ENCODE measurements at places on chromosomes 16 and 17. TPM values are rescaled to one million over a fixed set of nuclear protein-coding genes. Genes with fewer than 3 reads are reported as not detected.
A peak's percentile ranks its signal among the peaks of the same experiment; 100 is the strongest.

Gene PRR29
- 31.6 TPM for total RNA-seq

Gene SLC38A7
- total RNA-seq: 31.0 TPM

DNA sequence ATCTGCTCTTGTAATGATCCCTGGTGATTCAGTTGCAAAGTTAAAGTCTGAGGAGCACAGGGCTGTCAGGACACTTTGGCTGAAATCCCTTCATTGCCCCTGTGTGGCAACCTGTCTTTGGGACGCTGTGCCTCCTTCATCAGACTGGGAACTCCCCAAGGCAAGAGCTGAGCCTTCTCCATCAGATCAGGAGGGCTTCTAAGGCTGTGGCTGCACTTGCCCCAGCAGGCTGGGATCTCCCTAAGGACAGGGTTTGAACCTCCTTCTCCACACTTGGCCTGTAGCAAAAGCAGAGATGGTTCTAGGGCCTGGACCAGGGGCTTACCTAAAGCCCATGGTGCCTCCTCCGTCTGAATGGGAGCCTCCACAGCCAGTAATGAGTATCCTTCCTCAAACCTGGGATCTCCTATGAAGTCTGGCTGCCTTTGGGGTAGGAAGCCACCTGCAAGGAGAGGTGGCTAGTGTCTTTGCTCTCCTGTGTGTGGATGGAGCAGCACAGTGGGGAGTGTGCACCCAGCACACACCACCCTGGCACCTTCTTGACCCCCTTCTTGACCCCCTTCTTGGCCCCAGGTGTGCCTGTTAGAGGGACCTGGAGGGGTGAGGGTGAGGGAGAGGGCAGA is 79.0 kb upstream of the NKD1 start:
- ATAC-seq: no peak

DNA sequence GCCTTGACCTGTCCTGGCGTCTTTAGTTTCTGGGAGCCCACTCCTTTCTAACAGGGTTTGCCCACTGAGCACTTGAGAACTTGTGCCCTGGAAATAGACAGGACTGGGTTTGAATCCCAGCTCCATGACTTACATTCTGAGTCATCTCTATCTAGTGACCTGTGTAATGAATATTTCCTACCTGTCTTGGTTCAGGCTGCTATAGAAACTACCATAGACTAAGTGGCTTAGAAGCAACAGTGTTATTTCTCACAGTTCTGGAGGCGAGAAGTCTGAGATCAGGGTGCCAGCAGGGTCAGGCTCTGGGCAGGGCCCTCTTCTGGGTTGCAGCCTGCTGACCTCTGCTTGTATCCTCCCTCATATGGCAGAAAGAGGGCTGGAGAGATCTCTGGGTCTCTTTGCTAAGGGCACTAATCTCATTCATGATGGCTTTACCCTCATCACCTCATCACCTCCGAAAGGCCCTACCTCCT is 110.7 kb upstream of the DHX40 start:
- ATAC-seq: no peak

DNA sequence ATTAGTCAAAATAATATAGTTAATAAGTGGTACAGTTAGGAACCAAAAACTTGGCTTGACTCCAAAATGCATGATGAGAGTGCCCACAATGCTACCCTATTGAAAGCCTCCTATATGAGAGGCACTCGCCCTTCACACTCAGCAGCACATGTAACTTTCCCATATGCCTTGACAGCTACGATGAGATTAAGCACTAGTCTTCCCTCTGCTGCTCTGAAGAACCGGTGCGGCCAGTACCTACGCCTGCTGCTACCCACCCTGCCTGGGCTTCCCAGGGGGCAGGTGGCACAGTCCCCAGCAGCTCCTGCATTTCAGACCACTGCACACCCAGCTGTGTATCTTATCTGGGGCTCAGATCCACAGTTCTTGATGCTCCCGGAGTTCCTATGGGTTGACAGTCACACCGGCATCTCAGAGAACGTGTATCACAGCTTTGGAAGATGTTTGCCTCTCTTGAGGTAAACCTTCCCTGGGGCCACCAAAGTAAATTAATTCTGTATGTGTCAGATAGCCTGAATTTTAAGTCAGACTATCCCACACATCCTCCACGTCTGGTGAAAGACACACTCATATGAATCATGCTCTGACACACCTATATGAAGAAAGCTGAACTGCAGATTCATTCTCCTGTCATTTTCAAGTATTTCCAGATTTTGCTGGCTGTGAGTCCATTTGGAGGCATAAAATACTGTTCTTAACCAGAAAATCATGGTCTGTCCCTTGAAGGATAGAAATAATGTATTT is 77.8 kb downstream of the MYH10 start:
- ATAC-seq: peak; percentile 81

DNA sequence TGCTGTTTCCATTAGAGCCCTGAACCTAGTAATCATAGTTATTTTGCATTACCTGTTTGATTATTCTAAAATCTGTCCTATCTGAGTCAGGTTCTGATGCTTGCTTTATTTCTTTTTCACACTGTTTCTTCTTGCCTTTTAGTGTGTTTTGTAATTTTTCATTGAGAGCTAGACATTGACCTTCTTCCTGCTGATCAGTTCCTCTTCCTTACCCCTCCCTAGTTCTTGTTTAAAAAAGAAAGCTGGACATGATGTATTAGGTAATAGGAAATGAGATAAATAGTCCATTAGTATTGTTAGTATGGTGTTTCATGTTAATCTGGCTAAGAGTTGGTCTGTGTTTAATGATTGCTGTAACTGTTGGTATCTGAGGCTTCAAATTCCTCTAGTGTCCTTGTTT is 13.4 kb downstream of the WWP2 start:
- no peak for ATAC-seq

DNA sequence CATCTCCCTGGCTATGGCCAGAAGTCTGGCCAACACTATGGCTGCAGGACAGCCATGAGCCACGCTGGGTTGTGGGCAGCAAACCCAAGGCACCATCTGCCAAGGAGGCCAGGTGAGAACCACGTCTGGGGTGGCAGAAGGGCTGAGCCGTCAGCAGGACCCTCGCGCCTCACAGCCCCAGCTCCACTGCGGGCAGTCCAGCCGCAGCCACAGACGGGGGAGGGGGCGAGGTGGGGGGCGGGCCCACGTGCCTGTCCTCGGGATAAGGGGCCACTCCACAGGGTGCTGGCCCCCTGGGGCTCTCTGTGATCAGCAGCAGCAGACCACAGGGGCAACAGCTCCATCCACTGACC is 6.5 kb upstream of the BAIAP2 start:
- no peak for ATAC-seq

DNA sequence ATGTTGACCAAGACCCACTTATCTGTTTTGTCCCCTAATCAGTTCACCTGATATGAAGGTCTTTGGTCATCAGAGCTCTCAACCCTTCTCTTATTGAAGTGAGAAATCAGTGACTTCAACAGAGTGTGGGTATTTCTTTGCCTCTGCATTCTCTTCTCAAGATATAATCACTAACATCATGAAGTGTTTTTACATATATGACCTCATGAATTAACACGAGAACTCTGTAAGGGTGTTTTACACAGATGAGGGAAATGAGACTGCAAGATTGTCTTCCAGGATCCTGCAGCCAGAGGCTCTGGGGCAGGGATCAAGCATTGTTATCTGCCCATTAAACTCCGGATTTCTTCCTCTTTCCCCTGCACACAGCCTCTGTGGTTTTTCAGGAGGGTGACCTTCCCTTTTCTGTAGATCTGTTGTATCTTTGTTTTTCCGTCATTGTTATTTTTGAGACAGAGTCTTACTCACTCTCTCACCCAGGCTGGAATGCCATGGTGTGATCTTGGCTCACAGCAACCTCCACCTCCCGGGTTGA is 22.7 kb downstream of the LCMT1 start:
- no peak for ATAC-seq

DNA sequence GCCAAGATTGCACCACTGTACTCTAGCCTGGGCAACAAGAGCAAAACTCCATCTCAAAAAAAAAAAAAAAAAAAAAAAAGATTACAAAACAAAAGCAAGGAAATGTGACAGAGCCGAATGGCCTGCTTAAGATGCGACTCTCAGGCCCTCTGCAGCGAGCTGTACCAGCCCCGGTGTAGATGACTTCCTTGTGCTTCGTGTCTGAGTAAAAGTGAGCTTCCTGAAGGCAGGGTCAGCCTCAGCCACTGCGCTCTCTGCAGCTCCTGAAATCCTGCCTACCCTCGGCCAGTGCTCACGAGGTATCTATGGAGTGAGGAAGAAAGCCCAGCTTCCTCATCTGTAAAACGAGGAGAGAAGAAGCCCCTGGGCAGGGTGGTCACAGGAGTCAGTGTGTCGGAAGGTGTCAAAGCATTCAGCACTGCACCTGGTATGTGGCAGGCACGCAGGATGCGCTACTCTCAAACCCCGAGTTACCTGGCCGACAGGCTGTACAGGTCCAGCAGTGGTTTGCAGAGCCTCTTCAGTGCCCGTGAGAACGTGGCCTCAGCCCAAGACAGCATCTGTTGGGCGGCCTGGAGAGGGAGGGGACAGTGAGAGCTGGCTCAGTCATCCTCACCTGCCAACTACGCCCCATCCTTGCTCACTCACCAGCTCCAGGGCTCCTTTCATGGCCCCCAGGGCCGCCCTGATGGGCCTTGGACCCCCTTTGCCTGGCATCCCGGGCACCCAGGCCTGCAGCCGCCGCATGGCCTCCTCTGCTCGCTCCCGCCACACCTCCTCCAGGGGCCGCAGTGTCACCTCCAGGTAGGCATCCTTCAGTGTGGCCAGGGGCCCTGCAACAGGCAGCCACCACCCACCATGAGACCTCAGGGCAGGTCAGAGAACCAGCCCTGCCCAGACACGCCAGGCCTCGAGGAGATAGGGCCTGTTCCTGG is 44.6 kb downstream of the RMI2 start:
- no peak for ATAC-seq

- no peak for ATAC-seq
Observed at GRCh38 chr16:265711-266110, 10.0 kb downstream of the RGS11 start.
